ENCODE measurements at places on chromosomes 3 and 15. TPM values are rescaled to one million over a fixed set of nuclear protein-coding genes. Genes with fewer than 3 reads are reported as not detected.

CCDC33 gene
- polyA plus RNA-seq = not detected

OR5K4 gene
- not detected for polyA plus RNA-seq

UQCC5 gene
- 23.7 TPM for polyA plus RNA-seq

NOX5 gene
- not detected for polyA plus RNA-seq

ISLR gene
- not detected for polyA plus RNA-seq

CD80 gene
- polyA plus RNA-seq = 9.3 TPM

RETNLB gene
- polyA plus RNA-seq = not detected

KBTBD12 gene
- polyA plus RNA-seq = not detected
